LoVo (cell line): ENCODE measurements at places on chromosomes 1 and 21.

DNA sequence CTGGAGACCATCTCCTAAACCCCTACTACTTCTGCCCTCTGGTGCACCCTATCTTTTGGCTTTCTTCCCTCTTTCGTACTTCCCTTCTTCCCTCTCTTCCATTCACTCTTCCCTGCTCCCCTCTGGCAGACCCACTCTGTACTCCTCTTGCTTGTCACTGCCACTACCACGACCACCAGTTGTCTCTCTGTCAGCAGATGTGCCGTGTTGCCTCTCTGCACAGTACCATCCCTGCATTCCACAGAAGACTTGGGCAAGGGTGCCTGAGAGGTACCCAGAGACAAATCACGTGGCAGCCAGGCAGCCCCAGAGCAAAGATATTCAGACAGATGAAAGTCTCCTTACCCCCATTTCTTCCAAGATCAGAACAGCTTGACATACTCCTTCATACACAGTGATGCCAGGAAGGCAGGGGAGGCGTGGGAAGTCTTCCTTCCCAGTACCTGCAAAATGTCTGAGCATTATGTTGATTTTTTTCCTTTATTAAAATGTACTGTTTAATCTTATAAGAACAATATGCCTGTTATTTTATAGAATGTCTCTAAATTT is 15.0 kb downstream of the CAMSAP2 start:
- no peak for DNase-seq

DNA sequence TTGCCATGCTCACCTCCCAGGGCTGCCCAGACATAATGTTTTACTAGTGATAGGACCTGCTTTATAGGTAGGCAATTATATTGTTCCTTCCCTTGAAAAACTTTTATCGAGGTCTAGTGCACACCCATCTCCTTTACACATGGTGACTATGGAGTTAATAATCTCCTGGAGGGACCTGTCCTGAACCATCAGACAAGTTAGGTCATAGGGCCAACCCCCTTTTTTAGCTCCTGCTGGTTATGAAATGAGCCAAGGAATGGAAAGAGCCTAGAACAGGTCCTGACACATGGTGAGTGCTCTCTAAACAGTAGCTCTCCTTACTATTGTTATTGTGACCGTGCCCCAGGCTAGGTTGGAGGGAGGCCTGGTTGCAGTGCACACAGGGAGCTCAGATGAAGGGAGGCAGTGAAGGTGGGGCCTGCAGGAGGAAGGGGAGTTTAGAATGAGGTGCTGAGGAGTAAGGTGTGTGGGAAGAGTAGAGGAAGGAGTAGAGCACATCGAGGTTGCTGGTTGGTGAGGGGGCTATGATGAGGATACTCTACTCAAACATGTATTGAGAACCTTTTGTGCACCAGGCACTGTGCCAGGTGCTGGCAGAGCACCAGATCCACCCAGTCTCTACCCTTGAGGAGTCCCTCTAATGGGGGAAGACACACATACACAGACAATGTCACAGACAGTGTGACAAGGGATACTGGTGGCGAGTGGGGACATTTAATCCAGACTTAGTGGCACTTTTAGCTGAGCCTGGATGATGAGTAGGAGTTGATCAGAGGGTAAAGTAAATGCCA is 14.1 kb upstream of the LMNA start:
- peak; percentile 33 for DNase-seq

DNA sequence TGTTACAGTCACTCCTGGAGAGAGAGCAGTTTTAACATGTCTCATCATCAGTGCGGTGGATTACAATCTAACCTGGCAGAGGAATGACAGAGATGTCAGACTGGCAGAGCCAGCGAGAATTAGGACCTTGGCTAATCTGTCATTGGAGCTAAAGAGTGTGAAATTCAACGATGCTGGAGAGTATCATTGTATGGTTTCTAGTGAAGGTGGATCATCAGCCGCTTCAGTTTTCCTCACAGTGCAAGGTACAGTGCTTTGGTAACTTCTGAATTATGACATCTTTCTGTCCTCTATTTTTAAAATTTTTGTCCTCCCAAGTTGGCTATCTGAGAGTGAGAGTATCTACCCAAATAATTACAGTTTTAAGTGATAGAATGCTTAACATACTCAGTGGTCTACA is 199.4 kb downstream of the HMCN1 start:
- no peak for DNase-seq

DNA sequence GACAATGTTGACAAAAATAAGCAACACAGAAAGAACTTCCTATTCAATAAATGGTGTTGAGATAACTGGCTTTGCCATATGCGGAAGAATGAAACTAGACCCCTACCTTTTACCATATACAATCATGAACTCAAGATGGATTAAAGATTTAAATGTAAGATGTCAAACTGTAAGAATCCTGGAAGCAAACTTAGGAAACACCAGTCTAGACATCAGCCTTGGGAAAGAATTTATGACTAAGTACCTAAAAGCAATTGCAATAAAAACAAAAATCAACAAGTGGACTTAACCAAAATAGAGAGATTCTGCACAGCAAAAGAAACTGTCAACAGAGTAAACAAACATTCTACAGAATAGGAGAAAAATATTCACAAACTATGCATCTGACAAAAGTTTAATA is 16.1 kb upstream of the CLDN8 start:
- no peak for DNase-seq

- DNase-seq: peak; percentile 77
Measured at GRCh38 chr1:182143154-182143657, 81.7 kb upstream of the ZNF648 start.

- DNase-seq: peak; percentile 84
Measured at GRCh38 chr1:61741711-61742619, at the start of gene PATJ. TSS of gene PATJ (plus strand) at chr1:61742480. CDS start at chr1:61762893, 20,413 bp downstream.

GRCh38 chr1:225561675-225562074 is 91.2 kb downstream of the ENAH start:
- no peak for DNase-seq

- no peak for DNase-seq
Measured at GRCh38 chr1:97837161-97837560, 83.7 kb downstream of the DPYD start.

GRCh38 chr1:208167261-208167869 is 76.8 kb downstream of the PLXNA2 start:
- no peak for DNase-seq

- DNase-seq: no peak
Measured at GRCh38 chr1:83508485-83509151, 490.3 kb downstream of the TTLL7 start.

DNA sequence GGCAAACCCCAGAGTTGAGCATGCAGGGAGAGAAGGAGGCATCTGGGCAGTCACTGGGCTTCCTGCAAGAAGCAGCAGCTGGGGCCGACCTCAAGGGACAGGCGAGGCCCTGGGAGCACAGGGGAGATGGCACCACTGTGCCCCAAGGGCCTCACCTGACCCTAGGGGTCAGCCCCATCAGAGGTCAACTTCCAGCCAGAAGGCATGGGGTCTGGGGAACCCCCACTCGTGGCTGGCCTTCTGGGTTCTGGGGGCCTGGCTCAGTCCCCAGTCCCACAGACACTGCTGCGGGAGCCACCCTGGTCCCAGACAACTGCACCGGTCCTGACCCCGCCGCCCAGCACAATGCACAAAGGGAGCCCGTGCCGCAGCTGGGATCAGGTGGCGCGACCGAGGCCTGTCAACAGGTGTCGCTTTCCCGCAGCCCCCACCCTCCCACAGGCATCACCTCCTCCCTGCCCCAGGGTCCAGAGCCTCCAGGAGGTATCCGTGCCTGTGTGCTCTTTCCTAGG is 6.2 kb downstream of the WNT9A start:
- DNase-seq: no peak

- no peak for DNase-seq
Measured at GRCh38 chr1:214824763-214825162, 221.8 kb downstream of the CENPF start.

DNA sequence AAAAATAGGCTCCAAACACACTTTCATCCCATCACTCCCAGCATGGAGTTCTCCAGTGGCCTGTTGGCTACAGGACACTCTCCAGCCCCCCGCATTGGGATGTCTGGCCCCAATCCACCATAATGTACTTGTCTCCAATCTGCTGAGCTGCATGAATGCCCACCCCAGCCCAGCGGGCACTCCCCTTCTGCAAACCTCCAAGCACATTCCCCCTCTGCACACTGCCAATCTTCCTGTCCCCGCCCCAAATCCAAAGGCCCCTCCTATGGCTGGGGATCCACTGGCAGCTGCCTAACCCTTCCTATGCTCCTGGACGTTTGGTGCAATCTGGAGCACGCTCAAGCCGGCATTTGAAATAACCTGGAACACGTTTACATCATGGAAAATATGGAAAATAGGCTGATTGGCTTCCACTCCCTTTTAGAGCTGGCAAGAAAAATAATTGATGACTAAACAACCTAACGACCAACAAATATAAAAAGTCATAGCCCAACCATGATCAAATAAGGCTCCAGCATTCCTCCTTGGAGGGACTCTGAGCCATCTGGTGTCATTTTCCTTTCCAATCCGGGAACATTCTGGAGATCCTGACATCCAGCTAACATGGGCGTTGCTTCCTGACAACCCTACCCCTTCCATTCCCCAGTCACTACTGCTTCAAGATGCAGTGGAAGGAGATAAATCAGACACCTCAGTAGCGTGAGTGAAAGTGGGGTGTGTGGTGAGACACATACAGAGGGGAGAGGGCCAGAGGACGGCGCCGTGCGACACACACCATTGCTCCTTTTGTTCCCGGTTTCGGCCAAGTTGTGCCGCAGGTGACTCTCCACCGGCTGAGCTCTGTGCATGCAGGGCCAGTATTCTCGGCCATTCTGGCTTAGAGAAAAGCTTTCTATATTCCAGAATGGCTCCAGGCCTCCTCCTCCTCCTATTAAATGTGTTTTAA is 41.6 kb downstream of the PDE9A start:
- DNase-seq: no peak

DNA sequence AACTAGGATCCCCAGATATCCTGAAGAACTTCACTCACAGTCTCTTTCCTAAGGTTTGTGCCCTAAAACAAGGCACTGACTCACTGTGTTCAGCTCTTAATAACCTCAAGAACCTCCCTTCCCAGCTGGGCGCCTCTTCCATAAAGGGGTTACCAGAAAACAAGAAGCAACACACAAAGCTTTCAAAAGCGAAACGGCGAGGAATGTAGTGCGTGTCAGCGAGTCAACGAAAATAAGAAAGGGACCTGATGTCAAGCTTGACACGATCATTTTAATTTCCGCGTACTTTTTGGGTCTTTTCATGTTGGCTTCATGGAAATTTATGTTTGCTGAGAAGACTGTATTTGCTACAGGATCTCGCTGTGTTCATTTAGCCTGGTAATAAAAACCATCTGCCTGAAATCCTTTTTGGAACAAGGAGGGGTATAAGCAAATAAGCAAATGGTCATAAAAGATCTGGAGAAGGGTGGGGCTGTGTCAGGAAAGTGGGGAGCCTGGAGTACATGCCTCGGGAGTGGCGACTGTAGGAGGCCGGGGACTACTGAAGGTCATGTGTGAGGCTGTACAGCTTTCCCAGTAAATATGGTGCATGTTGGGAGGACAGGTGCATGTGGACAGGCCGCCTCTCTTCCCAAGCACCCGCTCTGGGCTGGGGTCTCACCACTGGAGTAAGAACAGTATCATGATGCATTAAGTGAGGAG is 11.4 kb upstream of the CLDN14 start:
- DNase-seq: peak; percentile 53

DNA sequence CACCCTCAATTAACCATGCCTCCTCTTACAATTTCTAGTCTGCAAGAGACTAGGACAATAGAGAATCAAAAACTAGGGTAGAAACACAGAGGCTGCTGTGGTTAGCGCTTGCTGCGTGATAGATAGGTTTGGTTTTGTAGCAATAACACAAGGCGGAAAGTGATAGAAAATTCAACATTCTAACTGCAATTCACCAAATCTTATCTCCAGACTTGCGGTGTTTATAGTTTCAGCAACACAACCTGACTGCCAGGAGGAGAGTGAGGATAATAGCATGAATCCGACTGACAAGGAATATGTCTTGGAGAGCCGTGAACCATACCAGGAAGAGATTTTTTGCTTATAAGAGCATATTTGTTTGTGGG is 30.7 kb upstream of the IFNAR2 start:
- no peak for DNase-seq

DNA sequence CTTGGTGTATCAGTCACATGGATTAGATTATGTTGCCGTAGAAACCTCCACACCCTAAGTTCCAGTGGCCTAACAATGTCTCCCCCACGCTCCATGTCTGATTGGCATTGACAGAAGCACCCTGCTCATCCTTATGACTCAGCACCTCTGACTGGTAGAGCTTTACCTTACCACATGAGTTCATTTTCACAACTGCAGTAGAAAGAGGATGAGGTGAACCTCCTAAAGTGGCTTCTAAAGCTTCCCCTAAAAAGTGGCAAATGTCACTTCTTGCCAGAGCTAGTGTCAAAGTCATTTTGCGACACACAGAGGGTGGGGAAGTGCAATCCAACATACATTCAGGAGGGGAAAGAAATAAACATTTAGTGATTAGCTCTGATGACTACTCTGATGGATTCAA is 30.6 kb upstream of the LYPD8 start:
- no peak for DNase-seq

- DNase-seq: no peak
Measured at GRCh38 chr1:240349695-240350094, 258.0 kb downstream of the FMN2 start.

- DNase-seq: no peak
Measured at GRCh38 chr1:24351918-24352627, 32.9 kb downstream of the GRHL3 start.

- no peak for DNase-seq
Measured at GRCh38 chr1:111861523-111861922, 105.8 kb downstream of the DDX20 start.

- DNase-seq: no peak
Measured at GRCh38 chr1:240562111-240562590, 49.8 kb downstream of the GREM2 start.

DNA sequence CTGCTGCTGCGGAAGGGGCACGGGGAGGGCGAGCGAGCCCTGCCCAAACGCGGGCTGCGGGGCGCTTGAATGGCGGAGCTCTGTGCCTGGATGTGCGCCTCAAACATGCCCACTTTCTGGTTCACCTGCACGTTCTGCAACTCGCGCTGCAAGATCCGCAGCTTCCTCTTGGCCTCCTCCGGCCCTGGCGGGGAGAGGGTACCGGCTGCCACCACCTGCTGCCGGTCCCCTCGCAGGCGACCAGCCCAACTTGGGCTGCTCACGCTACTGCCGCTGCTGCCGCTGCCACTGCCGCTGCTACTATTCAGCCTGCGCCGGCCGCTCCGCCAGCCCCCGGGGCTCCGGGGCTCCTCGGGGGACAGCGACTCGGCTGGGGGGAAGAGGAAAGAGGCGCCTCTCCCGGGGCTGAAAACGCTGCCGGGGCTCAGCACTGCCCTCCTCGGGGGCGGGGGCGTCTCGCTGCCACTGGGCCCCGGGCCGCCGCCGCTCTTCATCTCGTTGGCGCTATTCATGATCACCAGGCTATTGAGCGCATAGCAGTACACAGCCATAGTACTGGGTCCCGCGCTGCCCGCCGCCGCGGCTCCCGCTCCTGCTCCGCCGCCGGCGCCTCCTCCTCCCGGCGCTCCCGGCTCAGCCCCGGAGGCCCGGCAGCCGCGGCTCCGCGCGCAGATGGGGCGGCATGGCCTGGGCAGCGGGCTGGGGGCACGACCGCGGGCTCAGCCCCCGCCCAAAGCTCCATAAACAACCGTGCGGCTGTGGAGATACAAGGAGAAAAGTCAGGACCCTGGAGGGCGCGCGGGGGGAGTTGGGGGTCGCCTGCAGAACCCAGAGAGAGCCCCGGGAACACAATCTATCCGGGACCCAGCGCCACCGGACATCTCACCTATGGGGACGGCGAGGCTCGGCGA is 1.9 kb downstream of the ITPKB start:
- DNase-seq: no peak

- DNase-seq: no peak
Measured at GRCh38 chr1:53725238-53725689, 13.7 kb downstream of the GLIS1 start.
